ENCODE measurements at places on chromosomes 4 and X. TPM values are rescaled to one million over a fixed set of nuclear protein-coding genes. Genes with fewer than 3 reads are reported as not detected.

Gene TRIM61
- 1.4 TPM for total RNA-seq

GRCh38 chr4:137310593-137311490, 221.5 kb downstream of the PCDH18 start:
- no peaks in the 10 kb centered on the region for H3K36me3 ChIP-seq
- H3K27ac ChIP-seq, result peak overlapping the region; percentile 71
- DNase-seq, result peak; percentile 88

Gene SEC24B
- 41.9 TPM for total RNA-seq

Gene AKAP4
- total RNA-seq, result not detected

DNA sequence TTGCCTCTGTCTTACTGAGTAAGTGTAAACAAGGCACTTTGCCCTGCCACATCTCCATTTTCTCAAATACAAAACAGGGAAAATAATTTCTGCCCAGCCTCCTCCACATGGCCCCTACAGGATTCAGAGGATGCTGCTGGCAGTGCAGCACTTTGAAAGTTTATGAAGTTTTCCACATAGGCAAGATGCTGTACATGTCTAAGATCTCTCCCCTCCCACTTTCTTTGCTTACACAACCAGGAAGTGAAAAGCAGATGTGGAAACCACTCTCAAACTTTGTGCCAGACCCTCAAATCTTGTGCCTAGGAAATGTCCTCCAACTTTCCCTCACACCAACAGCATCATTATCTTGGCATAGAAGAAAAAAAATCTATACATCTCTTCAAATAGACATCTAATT, 257.0 kb upstream of the LDB2 start:
- no peaks in the 10 kb centered on the region for H3K4me1 ChIP-seq
- no peaks in the 10 kb centered on the region for H3K36me3 ChIP-seq
- H3K4me3 ChIP-seq, result no peak overlapping the region
- H3K27me3 ChIP-seq, result no peaks in the 10 kb centered on the region
- H3K27ac ChIP-seq, result no peak overlapping the region
- DNase-seq, result no peak
